CD4-positive, alpha-beta memory T cell (primary cell): ENCODE measurements at places on chromosomes 16 and 17. TPM values are rescaled to one million over a fixed set of nuclear protein-coding genes. Genes with fewer than 3 reads are reported as not detected.

SLC35G6 gene
- not detected for total RNA-seq

DNA sequence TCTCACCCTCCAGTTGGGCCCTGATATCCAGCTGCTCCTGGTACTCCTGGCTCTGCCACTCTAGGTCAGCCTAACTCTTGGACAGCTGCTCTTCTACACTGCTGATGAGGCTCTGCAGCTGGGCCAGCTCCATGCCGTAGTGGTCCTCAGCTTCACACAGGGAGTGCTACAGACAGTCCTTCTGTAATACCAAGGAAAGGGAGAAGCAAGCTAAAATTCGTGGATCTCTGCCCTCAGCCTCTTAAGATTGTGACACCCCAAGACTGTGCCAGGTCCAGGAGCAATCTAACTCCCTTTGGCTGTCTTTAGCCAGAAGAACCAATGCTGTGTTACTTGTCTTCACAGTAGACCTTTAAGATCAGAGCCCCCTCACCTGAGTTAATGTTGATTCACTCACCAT is 7.7 kb upstream of the KRT38 start:
- no peak for DNase-seq

KCNJ18 gene
- total RNA-seq: not detected

DNA sequence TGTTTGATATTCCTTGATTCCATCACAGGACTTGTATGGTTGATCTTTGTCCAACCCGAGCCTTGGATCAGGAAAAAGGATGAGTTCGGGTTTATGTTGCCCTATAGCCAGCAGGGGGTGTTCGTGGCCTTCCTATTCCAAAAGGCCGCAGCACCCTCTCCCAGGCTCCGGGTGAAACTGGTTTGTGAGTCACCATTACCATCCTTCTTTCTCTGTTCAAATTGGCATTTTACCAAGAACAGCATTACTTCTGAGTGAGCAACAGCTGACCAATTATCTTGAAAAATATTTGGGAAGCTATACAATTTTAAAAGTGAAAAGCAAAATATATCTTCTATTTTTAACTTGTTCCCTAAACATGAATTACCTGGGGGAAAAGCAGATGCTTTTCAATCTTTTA is 24.3 kb upstream of the KRT20 start:
- DNase-seq: peak; percentile 55

DNA sequence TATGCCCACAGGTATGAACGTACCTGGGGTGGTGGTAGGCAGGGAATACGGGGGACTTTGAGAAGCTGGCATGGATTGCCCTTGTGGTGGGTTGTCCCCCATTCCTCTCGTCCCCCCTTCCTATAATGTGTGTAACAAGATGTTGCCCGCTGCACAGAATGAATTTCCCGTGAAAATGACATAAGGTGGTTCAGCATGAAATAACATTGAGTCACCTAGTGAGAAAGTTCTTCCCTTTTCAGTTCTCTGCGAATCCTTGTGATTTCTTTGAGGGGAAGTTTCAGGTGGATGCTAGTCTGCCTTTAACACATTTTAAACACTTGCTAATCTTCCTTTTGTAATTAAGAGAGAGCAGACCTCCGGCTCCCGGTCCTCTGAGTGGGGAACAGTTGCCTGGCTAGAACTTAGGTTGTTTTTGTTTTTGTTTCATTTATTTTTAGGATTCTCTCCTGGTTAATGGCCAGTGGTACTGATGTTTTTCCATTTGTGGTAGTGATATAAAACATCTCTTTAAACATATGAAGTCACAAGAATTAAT is 58.9 kb downstream of the RAP1GAP2 start:
- no peak for DNase-seq

DNA sequence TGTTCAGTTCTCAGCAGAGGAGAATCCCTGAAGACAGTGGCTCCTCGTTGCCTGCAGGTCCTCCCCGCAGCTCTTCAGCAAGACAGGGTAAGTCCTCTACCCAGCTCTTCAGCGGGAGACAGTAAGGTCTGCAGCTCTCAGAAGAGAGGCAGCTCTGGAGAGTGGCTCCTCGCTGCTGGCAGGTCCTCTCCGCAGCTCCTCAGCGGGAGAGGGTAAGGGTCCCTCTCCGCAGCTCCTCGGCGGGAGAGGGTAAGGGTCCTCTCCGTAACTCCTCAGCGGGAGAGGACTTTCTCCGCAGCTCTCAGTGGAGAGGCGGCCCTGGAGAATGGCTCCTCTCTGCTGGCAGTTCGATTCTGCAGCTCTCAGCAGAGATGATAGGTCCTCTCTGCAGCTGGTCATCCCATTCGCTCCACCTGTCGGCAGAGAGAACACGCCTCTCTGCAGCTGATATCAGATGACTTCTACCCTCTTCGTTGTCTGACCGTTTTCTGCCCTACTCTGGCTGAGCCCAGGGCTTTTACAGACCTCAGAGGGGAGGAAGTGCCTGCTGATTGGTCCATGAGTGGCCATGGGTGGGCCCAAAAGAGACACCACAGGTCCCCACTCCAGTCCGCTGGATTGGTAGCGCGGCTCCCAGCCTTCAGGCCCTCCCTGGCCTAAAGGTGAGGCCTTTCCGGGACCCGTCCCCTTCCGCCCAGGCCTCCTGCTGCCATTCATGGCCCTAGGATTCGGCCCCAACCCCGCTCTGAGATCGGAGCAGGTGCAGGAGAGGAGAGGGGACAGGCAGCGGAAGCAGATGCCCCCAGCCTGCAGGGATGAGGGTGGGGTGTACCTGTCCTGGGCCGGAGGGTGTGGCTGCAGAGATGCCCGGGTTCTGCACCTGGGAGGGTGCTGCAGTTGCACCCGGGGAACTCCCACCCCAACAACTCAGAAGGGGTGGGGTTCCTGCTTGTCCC is 11.9 kb upstream of the SHCBP1 start:
- DNase-seq: no peak
